Anterior cingulate cortex (tissue), 58 donors: ENCODE measurements at places on chromosomes 4 and X.

DNA sequence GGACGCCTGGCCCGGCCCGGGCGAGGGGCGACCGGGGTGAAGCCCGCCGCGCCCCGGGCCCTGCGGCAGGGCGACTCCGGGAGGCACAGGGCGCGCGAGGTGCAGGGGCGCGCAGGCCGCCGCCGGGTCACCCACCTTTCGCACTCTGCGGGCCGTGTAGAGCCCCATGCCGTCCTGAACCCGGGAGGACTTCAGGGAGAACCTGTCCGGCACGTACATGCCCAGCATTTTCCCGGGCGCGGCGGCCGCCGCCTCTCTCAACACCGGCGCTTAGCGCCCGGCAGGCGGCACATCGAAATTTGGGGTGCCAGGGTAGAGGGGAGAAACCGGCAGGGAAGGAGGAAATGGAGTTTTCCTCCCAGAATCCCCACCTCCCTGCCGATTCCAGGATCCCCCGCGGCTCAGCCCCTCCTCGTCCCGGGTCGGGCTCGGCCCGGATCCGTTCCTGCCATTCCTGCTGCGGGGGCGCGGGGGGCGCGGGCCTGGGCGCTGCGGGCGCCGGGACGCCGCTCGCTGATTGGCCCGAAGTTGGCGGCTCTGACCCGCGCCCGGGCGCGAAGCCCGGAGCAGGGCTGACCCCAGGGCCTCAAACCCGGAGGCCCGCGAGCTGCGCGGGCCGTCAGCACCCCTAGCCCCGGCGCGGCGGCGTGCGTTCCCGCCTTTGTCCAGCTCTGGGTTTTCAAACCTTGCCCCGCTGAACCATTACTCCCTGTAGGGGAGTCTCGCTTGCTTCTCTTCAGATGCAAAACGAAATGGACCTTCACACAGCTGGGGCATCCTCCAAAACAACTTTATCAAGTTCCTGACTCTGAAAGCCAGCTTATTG lies at the start of gene PRDM5:
PRDM5 (minus strand) TSS at position 346 of the 826 bp plus-strand sequence; CDS start at position 228, 118 bp downstream.
- DNase-seq, result no peak

GRCh38 chr4:20195071-20195885 lies 56.4 kb upstream of the SLIT2 start:
- no peak for DNase-seq

DNA sequence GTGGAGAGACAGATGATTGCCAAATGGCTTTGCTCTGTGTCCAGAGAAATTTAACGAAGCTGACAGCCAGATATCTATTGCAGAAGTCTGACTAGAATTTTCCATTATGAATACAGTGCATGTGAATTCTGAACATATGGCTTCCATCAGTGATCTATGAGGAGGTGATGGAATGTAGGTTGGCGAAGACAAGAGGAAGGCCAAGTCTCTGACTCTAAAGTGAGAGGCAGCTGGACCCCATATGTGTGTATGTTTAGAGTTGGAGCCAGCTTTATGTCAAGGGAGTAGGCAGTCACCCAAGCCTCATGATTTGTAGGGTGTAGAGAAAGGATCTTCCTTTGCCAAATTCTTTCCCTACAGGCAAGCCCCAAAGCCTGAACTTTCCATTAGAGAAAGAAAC lies 76.2 kb upstream of the TEX13D start:
- DNase-seq, result no peak

GRCh38 chr4:155042014-155042413 lies 166.4 kb upstream of the NPY2R start:
- DNase-seq, result no peak

GRCh38 chr4:10022346-10023049 lies 1.2 kb upstream of the SLC2A9 start:
- DNase-seq, result no peak

DNA sequence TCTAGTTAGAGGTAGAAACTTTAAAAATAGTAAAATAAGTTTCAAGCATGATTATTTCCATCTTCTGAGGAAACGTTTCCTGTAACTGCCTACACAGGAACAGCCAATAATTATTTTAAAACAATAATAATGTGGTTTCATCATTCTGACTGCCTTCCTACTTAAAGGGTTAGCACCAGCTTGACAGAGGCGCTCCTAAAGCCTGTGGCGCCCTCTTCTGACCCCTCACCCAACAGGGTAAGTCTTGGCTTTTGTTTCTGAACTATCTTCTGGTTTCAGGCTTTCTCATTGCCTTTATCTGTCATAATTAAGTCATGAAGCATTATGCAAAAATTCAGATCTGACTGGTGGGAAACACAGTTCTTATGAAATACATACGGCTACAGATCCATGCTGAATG lies 96.7 kb downstream of the ITM2A start:
- no peak for DNase-seq
